ENCODE measurements at places on chromosomes 5 and 9.

- DNase-seq: no peak
Observed at GRCh38 chr5:113267361-113267900, 167.4 kb downstream of the TSSK1B start.

- DNase-seq: no peak
Observed at GRCh38 chr5:137400571-137400970, 98.6 kb downstream of the SPOCK1 start.

GRCh38 chr5:5235685-5236084 lies 95.6 kb downstream of the ADAMTS16 start:
- no peak for DNase-seq

GRCh38 chr9:18396102-18396728 lies 77.7 kb upstream of the ADAMTSL1 start:
- DNase-seq: no peak

GRCh38 chr5:43560128-43560527 lies 3.3 kb upstream of the PAIP1 start:
- no peak for DNase-seq

Measured in naive thymus-derived CD8-positive, alpha-beta T cell (primary cell).